ENCODE measurements at places on chromosomes 6 and 20.

DNA sequence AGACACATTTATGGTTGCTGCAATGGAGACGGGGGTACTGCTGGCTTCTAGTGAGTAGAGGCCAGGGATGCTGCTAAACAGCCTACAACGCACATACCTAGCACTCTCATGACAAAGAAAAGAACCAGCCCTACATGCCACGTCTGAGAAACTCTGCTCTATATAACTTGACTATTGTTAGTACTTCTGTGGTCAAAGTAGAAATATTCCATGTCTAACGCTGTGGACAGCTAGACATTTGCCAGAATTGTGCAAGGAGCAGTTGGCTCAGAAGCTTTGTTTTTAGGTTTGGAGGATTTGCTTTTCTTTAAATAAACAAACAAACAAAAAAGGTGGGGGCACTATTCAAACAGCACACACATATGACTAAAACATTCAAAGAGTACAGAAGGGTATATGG is 20.5 kb downstream of the UBE2V1 start:
- DNase-seq = no peak

GRCh38 chr20:10495173-10495572 is 60.1 kb downstream of the SLX4IP start:
- no peak for DNase-seq

DNA sequence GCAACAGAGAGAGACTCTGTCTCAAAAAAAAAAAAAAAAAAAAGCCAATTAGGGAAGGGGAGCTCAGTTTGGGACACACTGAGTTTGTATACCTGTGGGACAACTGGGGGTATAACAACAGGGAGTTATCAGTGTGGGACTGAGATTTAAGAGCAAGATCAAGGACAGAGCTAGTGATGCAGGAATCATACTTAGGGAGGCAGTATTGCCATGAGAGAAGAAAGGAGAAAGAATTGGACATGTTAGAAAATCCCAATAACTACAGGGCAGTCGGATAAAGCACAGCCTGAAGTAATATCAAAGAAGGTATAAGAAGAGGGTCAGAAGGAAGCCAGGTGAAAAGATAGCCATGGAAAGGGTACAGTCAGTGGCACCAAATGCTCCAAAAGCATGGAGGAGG is 121.2 kb downstream of the PTPRT start:
- DNase-seq = no peak

DNA sequence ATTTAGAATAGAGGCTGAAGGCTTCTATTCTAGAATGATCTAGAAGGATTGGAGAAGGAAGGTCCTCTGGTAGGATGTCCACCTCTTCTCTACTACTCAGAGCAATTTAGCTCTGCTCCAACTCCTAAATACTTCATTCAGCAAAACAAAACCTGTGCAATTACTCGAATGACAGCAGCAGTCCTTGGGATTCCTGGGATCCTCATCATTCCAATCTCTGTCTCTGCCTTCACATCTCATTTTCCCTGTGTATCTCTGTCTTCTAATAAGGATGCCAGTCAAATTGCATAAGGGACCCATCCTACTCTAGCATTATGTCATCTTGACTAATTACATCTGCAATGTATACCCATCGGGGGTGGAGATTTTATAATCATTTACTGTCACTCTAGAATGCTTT is 5.5 kb upstream of the AIG1 start:
- no peak for DNase-seq

DNA sequence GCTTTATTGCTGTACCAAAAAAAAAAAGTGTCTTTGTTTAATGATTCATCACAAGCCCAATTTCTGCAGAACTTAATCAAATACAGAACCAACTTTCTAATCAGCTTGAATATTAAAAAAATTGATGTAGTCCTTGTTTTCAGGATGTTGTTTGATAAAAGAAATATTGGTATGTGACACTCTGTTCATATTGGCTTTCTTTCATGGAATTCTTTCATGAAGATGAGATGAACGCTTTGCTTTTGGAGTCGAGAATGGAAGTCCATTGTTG is 184.3 kb downstream of the ZNF217 start:
- DNase-seq = no peak

DNA sequence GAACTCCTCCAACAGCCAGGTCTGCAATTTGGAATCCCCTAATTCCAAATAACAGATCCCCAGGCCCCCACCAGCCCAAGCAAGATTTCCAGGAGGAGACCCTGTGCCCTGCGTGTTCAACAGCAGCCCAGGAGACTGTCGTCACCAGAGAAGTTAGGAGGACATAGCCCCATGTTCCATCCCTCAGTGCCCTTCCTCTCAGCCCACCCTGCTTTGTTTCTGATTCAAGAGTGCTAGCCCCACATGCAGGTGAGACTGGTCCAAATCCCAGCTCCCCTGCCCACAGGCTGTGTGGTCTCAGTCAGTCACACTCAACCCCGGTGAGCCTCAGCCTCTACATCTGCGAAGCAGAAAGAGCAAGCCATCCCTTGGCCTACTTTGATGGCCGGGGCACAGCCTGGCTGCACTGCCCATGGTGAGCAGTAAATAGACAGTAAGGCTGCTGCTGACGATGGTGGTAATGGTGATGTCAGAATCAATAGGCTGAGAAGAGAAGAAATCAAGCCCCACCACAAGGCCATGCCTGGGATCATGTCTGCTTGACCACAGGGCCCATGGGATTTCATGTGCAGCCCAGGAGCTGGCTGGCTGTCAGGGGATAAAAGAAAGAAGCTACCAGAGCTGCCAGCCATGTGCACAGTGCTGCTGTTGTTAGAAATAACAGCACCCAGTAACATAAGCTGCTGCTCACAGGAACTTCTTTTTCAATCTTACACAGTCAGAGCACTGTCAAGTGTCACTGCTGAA is 51.5 kb upstream of the NXT1 start:
- no peak for DNase-seq

DNA sequence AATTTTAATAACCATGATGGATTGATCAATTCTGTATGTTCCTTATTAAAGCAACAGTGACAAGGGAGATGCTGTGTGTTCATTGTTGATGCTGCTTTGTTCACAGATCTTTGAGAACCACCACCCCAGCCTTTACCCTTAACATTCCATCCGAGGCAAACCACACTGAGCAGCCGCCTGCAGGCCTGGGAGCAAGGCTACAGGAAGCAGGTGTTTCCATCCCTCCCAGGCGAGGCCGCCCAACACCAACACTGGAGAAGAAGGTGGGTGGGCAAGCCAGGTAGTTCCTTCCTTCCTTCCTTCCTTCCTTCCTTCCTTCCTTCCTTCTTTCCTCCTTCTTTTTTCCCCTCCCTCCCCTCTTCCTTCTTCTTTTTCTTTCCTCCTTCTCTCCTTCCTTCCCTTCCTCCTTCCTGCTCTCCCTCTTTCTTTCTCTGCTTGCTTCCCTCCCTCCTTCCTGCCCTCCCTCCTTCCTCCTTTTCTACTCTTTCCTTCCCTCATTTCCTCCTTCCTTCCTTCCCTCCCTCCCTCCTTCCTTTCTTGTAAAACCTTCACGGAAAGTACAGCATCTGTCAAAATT is 13.7 kb downstream of the TTLL2 start:
- no peak for DNase-seq

GRCh38 chr6:153436351-153436750 is 305.3 kb upstream of the RGS17 start:
- no peak for DNase-seq

DNA sequence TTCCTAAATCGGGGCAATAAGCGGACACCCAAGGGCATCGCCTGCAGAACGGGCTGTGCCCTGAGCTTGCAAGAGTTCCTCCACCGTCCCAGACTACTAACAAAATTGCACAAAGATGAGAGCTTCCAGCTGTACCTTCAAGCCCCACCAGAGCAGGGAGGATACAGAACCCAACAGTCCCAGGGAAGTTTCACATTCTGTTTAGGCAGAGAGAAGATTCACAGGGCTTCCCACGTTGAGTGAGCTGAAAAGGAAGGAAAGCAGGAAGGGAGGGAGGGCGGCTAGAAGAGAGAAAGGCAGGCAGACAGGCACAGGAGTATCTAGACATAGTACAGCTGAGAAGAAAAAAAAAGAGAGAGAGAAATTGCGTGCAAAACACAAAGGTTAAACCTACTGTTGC is 112.6 kb upstream of the AFDN start:
- no peak for DNase-seq

DNA sequence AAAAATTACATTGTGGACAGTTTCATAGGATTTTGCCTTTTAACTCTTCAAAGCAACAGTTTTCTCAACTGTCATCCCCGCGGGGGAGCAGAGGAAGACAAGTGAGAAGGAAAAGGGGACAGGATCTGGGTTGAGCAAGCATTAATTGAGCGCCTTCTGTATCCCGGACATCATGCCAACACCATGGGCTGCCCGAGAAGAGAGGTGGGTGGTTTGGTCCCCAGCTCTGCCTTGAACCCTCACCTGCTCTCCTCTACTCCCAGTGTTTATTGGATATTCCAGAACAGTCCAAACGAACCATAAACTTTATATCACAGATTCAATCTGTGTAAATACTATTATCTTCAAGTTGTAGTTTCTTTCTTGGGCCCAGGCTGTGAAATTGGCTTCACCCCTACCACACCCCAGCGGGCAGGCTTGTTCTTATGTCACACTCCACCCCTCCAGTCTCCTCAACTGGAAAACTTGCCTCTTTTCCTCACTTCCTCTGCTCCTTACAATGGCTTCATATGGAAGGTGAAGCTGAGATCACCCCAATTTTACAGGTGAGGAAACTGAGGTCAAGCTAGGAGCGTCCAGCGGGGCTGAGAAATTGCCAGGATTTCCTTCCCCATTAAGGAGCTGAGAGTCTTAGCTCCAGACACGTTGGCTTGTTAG is 6.0 kb downstream of the PCK1 start:
- DNase-seq = no peak

GRCh38 chr20:59765599-59766177 is 161.3 kb downstream of the PHACTR3 start:
- DNase-seq = no peak

GRCh38 chr20:61724376-61724775 is 341.3 kb downstream of the TAF4 start:
- no peak for DNase-seq

DNA sequence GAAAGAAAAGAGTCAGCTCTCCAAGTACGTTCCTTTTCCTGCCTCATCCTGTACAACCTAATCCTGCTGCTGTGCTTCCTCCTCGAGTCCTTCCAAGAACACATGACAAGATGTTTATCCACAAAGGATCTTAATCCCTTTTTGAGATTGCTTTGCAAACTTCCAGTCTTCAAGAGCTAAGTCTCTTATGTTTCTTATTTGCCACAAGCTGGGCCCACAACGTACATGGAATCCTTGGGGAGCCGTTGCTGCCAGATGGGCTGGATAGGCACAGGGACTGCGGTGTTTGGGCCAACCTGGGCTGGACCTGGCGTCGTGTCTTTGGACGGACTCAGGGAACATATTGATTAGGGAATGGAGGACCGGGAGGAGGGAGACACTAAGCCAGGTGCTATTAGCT is 79.7 kb upstream of the AFDN start:
- no peak for DNase-seq

- no peak for DNase-seq
These were observed 1.8 kb upstream of the BHLHE23 start for GRCh38 chr20:63008541-63009044.

DNA sequence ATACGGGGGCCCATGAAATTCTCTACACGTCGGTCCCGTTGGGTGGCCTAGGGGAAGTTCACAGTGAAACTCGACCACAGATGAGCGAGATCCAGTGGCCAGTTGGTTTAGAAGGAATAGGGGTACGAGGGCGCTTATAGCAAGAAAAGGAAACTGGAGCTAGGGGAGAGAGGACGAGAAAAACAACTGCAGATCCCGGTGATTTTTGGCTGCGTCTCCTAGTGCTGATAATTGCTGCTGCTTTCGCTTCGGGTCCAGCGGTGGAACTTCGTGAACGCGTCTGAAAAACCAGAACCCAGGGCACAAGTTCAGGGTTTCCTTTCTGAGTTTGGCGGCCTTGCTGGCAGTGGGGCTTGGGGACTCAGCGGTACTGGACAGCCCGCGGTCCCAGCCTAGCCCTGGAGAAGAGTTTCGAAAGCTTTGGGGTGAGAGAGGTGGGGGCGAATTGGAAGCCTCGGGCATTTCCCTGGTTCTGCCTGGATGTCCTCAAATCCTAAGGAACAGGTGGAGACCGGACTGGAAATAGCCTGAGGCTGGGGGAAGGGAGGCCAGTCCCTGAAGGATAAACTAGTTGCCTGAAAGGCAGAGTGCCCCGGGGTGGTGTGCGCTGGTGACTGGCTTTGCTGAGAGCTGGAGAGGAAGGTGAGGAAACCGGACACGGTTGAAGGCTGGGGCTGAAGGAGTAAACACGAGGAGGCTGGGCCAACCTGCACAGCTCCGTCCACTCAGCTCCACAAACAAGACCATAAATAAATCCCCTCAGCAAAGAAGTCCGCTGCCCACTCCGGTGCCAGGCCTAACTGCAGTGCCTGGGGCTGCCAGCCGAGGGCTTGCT is 793 bp downstream of the GMPR start:
- peak; percentile 68 for DNase-seq

GRCh38 chr6:151209071-151209831 is 30.5 kb upstream of the AKAP12 start:
- DNase-seq = no peak

DNA sequence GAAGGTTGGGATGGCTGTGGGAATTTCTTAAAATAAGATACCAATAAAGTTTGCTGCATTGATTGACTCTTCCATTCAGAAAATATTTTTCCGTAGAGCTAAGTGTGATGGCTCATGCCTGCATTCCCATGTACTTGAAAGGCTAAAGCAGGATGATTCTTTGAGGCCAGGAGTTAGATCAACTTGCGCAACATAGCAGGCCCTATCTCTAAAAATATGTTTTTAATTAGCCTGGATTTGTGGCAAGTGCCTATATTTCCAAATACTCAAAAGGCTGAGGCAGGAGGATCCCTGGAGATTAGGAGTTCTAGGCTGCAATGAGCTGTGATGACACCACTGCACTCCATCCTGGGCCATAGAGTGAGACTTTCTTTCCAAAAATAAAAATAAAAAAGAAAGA is 431.2 kb upstream of the PTCHD4 start:
- no peak for DNase-seq

DNA sequence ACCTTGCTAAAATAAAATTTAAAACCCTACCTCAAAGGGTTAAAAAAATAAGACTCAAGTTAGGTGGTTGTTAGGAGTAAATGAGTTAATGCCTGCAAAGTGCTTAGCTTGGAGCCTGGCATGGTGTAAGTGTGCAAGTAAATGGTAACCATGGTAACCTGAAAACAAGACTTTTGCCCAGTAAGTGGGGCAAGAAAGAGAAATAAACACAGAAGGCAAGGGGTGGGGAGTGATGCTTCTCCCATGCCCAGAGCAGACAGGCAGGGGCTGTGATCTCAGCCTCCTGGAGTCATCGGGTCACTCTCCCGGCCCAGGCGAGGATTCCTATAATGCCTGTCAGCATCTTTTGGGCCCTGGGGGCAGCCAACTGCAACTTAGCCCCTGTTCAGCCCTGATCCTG is 59.2 kb upstream of the SLC32A1 start:
- no peak for DNase-seq

GRCh38 chr6:144259986-144260385 is 25.1 kb upstream of the UTRN start:
- no peak for DNase-seq

Data from left colon (tissue), 2 donors.